Regular cardiac myocyte (primary cell): ENCODE measurements at places on chromosomes 7 and 10. TPM values are rescaled to one million over a fixed set of nuclear protein-coding genes. Genes with fewer than 3 reads are reported as not detected.

The NYAP1 gene
- total RNA-seq, result 0.19 and 0.85 TPM in 2 replicates

The ARL3 gene
- 6.2 and 11.5 TPM in 2 replicates for total RNA-seq

The HIPK2 gene
- total RNA-seq, result 6.3 and 9.0 TPM in 2 replicates

The CEP55 gene
- 8.7 and 74.0 TPM in 2 replicates for total RNA-seq

The DHTKD1 gene
- 15.0 and 21.7 TPM in 2 replicates for total RNA-seq

The THNSL1 gene
- total RNA-seq, result 4.2 and 5.0 TPM in 2 replicates

The CDH23 gene
- total RNA-seq, result under 0.01 and 0.56 TPM in 2 replicates

The CDC14C gene
- 0.19 TPM in 1 of 2 replicates, not detected in the other for total RNA-seq

The CPA1 gene
- total RNA-seq, result not detected in 2 replicates

The TBC1D12 gene
- 10.4 and 21.1 TPM in 2 replicates for total RNA-seq

The NEBL gene
- total RNA-seq, result 0.19 and 1.1 TPM in 2 replicates

The MICALL2 gene
- 13.0 and 20.9 TPM in 2 replicates for total RNA-seq

The MYO1G gene
- under 0.01 TPM in 2 replicates for total RNA-seq

The RINT1 gene
- total RNA-seq, result 16.9 and 43.1 TPM in 2 replicates

The FEZF1 gene
- total RNA-seq, result not detected in 2 replicates

The CAMK1D gene
- total RNA-seq, result 1.5 and 2.8 TPM in 2 replicates

The PPP1R3A gene
- total RNA-seq, result under 0.01 TPM in 1 of 2 replicates, not detected in the other

The SLC26A5 gene
- total RNA-seq, result not detected in 2 replicates

The SP8 gene
- not detected in 2 replicates for total RNA-seq

The GLUD1 gene
- 227 and 276 TPM in 2 replicates for total RNA-seq

The LRIT1 gene
- total RNA-seq, result not detected in 2 replicates

The CUX1 gene
- 29.7 and 62.9 TPM in 2 replicates for total RNA-seq

The SVOPL gene
- not detected in 2 replicates for total RNA-seq

The TMEM130 gene
- total RNA-seq, result 0.38 and 0.56 TPM in 2 replicates

The CYP26C1 gene
- total RNA-seq, result under 0.01 TPM in 2 replicates

The ZNF25 gene
- 10.7 and 20.6 TPM in 2 replicates for total RNA-seq

The HHEX gene
- 1.7 and 7.1 TPM in 2 replicates for total RNA-seq

The STAM gene
- total RNA-seq, result 16.1 and 20.9 TPM in 2 replicates

The CTTNBP2 gene
- 0.28 and 0.58 TPM in 2 replicates for total RNA-seq

The KCNH2 gene
- not detected in 2 replicates for total RNA-seq
